T-helper 17 cell (primary cell): ENCODE measurements at places on chromosomes 12 and 14.

DNA sequence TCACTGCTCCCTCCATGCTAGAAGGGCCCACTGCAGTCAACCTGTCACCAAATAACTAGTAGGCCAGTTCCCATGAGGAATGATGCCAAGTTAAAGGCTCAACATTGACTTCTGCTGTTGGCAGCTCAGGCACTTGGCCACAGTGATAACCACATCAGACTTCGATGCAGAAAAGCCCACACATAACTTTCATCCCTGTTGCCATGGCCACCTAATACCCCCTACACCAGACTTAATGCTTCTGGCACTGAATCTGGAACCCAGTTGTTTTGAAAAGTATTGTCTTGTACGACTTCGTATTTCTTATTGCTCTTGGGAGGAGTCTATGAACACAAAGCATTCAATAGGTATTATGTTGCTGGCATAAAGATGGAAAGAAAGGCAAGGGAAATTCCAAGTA is 44.3 kb upstream of the HELB start:
- no peak for DNase-seq

DNA sequence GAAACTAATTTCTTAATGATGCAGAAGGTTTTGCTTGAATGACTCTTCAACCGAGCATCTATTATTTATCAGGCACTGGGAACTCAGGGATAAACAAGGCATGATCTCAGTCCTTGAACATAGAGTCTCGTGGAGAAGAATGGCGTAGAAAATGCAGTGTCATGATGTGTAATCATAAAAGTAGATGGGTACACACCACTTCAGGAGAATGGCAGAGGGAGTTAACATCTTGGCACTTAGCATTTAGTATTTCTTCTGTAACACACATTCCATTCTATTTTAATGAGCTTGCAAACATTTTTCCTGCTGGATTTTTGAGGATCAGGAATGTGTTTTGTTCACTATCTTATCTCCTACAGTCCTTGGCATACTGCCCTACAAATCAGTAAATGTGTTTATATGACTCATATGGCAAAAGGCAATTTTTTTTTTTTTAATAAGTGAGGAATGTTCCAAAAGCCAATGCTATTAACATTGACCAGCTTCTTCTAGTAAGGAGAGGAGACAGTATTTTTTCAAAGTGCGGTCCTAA is 3.8 kb downstream of the TXNRD1 start:
- no peak for DNase-seq

DNA sequence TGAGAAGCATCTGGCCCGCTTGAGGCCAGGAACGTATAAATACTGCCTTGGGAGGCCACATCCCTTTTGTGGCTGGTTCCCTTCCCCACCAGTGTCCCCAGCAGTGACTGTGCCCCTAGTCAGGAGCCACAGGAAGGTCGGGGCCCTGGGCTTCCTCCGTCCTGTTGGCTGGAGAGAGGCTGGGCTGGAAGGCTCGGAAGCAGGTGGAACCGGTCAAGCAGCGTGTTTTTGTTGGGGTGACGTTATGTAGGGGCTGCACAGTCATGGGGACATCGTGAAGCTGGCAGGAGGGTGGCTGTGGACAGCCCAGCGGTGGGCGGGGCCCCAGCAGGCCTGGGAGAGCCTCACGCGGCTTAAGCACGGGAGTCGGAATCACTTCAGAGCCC is 10.1 kb downstream of the XRCC3 start:
- no peak for DNase-seq

DNA sequence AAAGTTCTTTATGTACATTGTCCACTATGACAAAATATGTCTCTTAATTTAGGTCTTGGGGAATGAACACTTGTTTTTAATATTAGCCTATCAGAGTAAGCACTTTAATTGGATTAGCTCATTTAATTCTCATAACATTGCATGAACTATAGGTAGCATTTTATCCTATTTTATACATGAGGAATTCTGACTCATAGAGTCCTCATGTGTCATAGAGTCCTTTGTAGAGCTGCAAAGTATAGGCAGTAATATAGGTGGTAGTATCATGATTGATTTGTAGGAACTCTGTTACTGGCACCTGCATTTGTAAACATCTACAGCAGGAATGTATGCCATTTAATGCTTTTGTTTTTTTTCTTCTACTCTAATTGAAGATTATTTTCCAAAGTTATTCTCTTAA is 96.0 kb downstream of the GPHN start:
- DNase-seq: no peak

DNA sequence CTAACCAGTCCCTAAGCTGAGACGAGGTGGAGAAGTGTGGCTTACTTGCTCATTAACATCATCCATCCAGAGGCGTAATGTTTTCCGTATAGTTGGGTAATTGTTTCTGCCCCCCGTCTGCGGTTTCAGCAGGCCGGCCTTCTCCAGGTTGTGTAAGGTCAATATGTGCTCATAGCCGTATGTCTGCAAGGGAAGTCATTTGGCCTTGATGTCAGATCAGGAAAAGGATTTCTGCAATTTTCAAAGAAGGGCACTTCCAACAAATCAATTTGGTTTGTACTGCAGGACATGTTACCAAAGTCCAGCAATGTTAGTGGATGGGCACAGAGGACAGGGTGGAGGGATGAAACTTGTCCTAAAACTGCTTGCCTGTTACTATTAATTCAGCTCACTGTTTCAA is 9.9 kb upstream of the DIABLO start:
- no peak for DNase-seq

GRCh38 chr12:95085612-95086011 is 12.2 kb upstream of the NR2C1 start:
- DNase-seq: no peak

- no peak for DNase-seq
Measured at GRCh38 chr14:63045612-63046320, 508 bp upstream of the KCNH5 start.

DNA sequence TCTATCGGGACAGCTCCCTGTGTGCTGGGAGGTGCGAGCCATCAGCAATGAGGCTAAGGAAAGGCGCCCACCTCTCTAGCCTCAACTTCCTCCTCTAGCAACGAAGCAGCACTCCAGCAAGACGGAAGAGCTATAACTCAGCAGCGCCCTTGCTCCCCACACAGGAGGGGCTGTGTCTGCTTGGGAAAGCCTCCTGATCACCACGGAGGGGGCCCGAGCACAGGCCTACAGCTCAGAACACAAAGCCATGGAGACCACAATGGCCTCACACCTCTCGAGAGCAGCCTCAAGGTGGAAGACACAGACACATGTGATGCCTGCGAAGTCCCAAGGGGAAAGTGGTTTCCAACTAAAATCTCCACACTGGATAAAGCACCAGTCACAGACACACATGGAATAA is 60.4 kb downstream of the CDC42BPB start:
- DNase-seq: no peak

- no peak for DNase-seq
Measured at GRCh38 chr12:97177481-97177880, 270.4 kb downstream of the NEDD1 start.

GRCh38 chr12:57460468-57460784 is 841 bp downstream of the GLI1 start:
- DNase-seq: no peak

DNA sequence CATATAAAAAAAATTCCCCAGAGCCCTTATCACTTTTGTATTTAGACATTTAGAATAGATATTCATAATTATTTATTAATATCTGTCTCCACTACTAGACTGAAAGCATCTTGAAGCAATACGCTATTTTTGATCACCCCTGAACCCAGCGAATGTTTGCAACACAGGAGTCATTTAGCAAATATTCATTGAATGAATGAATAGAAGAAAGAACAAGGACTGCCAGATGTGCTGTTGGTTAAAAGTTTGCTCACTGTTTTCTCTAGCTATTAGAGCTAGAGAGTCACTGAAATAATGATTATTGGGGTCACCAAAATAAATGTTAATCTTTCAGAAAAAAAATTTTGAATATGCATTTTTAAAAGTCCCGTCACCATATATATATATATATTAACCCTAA is 174.3 kb downstream of the ACSS3 start:
- no peak for DNase-seq

GRCh38 chr14:73757381-73757780 is 43.2 kb upstream of the PNMA1 start:
- DNase-seq: no peak

GRCh38 chr12:112848972-112849371 is 57.4 kb downstream of the RPH3A start:
- no peak for DNase-seq

GRCh38 chr12:132765361-132765760 is 3.7 kb upstream of the ANKLE2 start:
- DNase-seq: no peak

DNA sequence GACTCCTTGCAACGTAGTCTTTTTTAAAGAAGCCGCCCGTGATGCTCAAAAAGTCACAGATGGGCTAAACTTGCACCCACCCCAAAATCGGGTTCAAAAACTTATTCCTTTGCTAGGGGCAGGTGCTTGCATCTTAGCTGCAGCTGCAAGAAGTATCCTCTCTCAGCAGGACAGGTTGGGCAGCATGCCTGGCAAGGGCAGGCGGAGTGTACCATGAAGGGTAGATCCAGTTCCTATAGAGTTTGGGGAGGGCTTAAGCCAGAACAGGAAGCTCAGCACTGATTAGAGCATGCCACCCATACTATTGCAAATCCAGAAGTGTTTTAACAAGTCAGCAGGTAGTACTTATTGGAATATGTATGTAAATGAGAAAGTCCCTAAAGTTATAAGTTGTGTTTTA is 48.7 kb downstream of the CPM start:
- no peak for DNase-seq

DNA sequence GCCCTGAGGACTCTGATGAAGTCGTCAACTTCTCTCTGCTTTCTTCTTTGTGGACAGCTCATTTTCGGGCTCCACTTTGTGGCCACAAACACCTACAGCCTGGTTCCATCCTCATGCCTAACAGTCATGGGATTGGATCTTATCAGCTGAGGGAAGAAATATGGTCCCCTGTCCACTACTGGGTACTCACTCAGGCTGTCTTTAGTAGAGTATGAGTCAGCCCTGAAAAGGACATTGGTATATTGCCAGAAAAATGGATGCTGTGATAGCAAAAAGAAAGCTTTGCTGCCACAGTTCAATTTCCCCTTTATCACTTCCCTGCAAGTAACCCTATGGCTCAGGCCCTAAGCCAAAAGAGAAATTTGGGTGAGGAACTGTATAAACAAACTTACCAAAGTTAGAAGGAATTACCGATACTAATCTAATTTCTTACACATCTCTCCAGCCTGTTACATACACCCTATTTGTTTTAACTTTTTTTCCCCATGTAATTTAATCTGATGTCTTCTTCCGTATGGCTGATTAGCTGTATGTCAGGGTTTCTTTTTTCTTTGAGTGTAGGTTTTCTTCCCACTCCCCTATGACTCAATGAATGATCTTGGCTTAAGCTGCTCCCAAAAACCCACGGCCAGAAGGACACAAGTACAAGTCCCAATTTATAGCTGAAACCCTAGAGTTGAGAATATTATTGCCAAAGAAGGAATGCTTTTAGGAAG is 29.1 kb downstream of the MTHFD1 start:
- no peak for DNase-seq

- no peak for DNase-seq
Measured at GRCh38 chr14:96205059-96205977, 679 bp downstream of the BDKRB2 start.
